ENCODE measurements at places on chromosomes 11 and 22. TPM values are rescaled to one million over a fixed set of nuclear protein-coding genes. Genes with fewer than 3 reads are reported as not detected.

The L3MBTL2 gene
- total RNA-seq = 31.1 TPM

The C11orf87 gene
- total RNA-seq = not detected

The BLID gene
- not detected for total RNA-seq

GRCh38 chr22:41273128-41273527 is 12.9 kb downstream of the RANGAP1 start:
- peaks cover 8% of the 10 kb centered on the region for H3K36me3 ChIP-seq
- DNase-seq = no peak
- H3K4me1 ChIP-seq = peaks cover 4% of the 10 kb centered on the region
- H3K4me3 ChIP-seq = no peak overlapping the region

GRCh38 chr11:15837901-15838489 is 518.4 kb downstream of the SOX6 start:
- H3K36me3 ChIP-seq = no peaks in the 10 kb centered on the region
- peaks cover 18% of the 10 kb centered on the region for H3K27me3 ChIP-seq
- no peaks in the 10 kb centered on the region for H3K4me1 ChIP-seq
- no peak overlapping the region for H3K4me3 ChIP-seq
- no peak overlapping the region for H3K27ac ChIP-seq
- DNase-seq = no peak

DNA sequence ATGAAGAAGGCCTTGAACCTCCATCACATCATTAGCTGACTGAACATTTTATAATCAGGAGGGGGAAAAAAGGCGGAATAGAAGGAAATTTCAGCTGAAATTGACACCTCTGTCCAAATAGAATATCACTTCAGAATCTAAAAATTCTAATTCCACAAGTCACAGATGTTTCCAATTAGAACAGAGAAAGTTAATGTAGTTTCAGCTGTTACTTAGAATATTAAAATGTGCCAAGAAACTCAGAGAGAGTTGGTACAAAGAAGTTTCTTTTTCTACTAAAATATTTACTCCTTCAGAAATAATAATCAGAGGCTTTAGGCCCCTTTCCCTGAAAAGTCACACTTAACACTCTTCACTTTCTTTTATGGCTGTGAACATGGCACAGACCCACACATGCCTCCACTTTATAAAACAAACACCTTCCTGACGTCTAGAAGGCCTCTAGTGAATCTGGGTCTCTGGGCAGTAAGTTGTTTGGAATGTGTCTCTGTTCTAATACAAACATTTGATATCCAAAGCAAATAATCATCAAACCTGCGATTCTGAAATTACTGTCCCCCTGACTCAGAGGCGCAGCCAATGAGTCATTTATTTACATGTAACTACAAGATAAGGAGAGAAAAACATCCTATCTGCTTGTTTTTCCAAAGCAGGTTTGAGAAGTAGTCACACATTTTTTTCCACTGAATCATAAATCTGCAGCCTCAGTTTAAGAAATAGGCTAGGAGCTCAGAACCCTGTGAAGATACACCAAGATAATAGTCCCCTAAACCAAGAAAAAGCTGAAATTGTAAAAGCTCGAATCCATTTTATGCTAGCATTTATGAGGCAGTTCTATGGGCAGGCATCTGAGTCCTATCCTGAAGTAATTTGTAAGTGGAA is 148.4 kb downstream of the ME3 start:
- H3K36me3 ChIP-seq = no peaks in the 10 kb centered on the region
- H3K4me1 ChIP-seq = no peaks in the 10 kb centered on the region
- H3K4me3 ChIP-seq = no peak overlapping the region
- H3K27ac ChIP-seq = no peak overlapping the region
- DNase-seq = no peak
- H3K27me3 ChIP-seq = no peaks in the 10 kb centered on the region

DNA sequence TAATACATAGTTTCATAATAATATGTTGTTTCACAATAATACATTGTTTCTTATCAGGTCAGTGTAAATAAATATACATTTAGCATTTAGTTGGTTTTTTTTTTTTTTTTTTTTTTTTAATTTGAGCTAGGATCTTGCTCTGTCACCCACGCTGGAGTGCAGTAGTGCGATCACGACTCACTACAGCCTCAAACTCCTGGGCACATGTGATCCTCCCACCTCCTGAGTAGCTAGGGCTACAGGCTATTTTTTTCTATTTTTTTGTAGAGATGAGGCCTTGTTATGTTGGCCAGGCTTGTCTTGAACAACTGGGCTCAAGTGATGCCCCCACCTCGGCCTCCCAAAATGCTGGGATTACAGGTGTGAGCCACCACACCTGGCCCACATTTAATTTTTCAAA is 43.5 kb downstream of the MIAT start:
- H3K4me3 ChIP-seq = no peak overlapping the region
- no peak for DNase-seq
- peaks cover 20% of the 10 kb centered on the region for H3K4me1 ChIP-seq
- H3K27me3 ChIP-seq = no peaks in the 10 kb centered on the region

- peaks cover 15% of the 10 kb centered on the region for H3K27me3 ChIP-seq
- no peaks in the 10 kb centered on the region for H3K36me3 ChIP-seq
- no peak overlapping the region for H3K4me3 ChIP-seq
- H3K4me1 ChIP-seq = peaks cover 13% of the 10 kb centered on the region
- no peak overlapping the region for H3K27ac ChIP-seq
- no peak for DNase-seq
Measured at GRCh38 chr11:43933608-43934551, 8.6 kb upstream of the C11orf96 start.

- no peaks in the 10 kb centered on the region for H3K36me3 ChIP-seq
- H3K27ac ChIP-seq = peak overlapping the region; percentile 100
- no peaks in the 10 kb centered on the region for H3K27me3 ChIP-seq
- peak overlapping the region; percentile 89 for H3K4me3 ChIP-seq
Measured at GRCh38 chr11:47524291-47524874, 28.5 kb downstream of the CELF1 start.

DNA sequence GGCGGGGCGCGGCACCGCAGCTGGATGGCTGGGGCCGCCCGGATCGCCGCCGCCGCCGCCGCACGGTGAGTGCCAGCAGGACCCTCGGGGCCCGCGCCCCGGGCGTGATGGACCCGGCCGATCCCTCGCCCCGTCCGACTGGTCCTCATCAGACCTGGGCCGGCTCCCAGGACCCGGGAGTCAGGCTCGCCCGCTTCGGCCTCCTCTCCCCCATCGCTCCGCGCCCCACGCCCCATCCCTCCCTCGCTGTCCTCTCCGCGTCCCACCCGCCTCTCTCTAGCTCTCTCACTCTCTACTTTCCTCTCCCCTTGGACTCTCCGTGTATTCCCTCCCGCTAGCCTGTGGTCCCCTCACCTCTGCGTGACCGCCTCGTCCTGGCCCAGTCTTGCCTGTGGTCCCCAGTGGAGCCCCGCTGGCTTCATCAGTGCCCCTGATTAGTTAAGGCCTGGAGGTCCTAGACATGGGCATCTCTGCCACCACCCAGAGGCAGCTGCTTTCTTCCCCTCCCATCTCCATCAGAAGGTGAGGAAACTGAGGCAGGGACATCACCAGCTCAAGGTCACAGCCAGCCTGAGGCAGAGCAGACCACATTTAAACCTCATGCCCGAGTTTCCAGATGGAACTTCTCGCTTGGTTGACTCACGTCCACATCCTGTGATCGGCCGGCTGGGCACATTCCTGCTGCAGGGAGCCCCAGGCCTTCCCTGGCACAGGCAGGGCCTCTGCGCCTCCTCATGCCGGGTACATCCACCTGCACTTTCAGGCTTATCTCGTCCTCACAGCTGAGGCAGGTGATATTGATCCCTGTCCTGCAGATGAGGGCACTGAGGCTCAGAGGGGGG is 429 bp downstream of the SLC39A13 start:
- H3K4me3 ChIP-seq = peak overlapping the region; percentile 97
- H3K27ac ChIP-seq = peak overlapping the region; percentile 95
- peaks cover under 1% of the 10 kb centered on the region for H3K36me3 ChIP-seq
- DNase-seq = no peak
- H3K4me1 ChIP-seq = peaks cover 20% of the 10 kb centered on the region

DNA sequence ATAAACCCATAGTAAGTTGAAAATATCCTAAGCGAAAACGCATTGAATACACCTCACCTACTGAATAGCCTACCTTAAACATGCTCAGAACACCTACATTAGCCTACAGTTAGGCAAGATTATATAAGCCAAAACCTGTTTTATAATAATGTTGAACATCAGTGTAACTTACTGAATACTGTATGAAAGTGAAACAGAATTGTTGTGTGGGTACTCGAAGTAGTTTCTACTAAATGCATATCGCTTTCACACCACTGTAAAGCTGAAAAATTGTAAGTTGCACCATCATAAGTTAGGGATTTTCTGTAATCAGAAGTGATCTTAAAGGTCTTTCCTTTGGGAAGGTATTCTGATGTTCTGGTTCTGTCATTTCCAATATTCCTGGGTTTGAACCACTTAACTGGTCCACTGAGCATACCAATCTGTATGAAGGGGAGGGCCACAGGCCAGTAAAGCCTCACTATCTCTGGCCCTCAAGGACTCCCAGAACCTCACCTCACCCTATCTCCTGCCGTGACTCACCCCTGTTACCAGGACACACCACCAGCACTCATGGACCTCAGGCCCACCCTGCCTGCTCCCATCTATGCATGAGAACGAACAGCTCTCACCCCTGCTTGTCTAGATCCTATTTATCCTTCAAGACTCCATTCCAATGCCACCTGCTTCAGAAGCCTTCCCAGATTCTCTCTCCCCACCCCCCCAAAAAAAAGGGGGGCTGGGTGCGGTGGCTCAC is 70.0 kb downstream of the NAT10 start:
- H3K27ac ChIP-seq = no peak overlapping the region
- H3K27me3 ChIP-seq = peaks cover 21% of the 10 kb centered on the region
- no peaks in the 10 kb centered on the region for H3K36me3 ChIP-seq
- peaks cover 3% of the 10 kb centered on the region for H3K4me1 ChIP-seq
- peak overlapping the region; percentile 70 for H3K4me3 ChIP-seq

GRCh38 chr11:5665746-5666401 is 19.0 kb downstream of the TRIM5 start:
- peaks cover 14% of the 10 kb centered on the region for H3K36me3 ChIP-seq
- no peak overlapping the region for H3K4me3 ChIP-seq
- no peak overlapping the region for H3K27ac ChIP-seq
- peaks cover 10% of the 10 kb centered on the region for H3K4me1 ChIP-seq
- DNase-seq = no peak
- H3K27me3 ChIP-seq = no peaks in the 10 kb centered on the region

DNA sequence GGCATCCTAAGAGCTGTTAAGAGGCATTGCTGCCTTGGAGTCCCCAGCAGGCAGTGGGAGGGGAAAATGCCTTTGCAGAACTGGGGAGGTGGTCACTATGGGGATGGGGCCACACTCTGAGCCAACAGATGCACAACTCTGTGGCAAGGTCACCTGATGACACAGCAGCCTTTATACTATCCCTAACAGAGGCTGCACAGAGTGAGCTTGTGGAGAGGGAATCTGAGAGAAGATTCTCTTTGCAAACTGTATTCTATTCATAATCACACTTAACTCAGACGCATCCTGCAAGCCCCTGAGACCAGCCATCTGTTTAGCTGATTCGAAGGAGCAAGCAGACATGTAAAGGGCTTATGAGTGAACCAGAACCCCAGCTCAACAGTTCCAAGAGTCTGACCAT is 49.0 kb upstream of the TTC12 start:
- peaks cover 3% of the 10 kb centered on the region for H3K36me3 ChIP-seq
- H3K4me1 ChIP-seq = peaks cover 3% of the 10 kb centered on the region
- H3K27ac ChIP-seq = no peak overlapping the region
- DNase-seq = no peak
- H3K27me3 ChIP-seq = peaks cover 36% of the 10 kb centered on the region

GRCh38 chr11:101082813-101083212 is 46.8 kb downstream of the PGR start:
- no peaks in the 10 kb centered on the region for H3K27me3 ChIP-seq
- DNase-seq = no peak
- no peak overlapping the region for H3K27ac ChIP-seq
- H3K36me3 ChIP-seq = no peaks in the 10 kb centered on the region
- no peaks in the 10 kb centered on the region for H3K4me1 ChIP-seq

- H3K4me3 ChIP-seq = no peak overlapping the region
- no peak for DNase-seq
- peaks cover 23% of the 10 kb centered on the region for H3K27me3 ChIP-seq
- H3K27ac ChIP-seq = no peak overlapping the region
- no peaks in the 10 kb centered on the region for H3K4me1 ChIP-seq
Measured at GRCh38 chr22:28375761-28376534, 303.7 kb downstream of the TTC28 start.

DNA sequence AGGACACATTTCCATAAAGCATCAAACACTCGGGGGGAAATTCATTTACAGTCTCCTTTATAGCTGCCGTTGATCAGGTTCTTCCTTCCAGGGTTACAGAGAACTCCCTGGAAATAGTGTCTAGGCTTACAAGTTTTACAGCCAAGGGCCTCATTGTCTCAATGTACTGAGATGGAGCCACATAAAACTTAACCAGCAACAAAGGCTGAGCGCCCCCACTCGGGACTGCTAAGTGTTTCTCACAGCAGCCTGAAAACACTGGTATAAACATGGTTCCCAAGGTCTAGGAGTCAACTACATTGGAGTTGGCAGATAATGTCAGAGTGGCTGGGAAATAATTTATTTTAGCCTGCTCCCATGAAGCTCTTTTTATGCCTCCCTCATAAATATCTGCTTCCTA is 686.2 kb downstream of the OPCML start:
- no peaks in the 10 kb centered on the region for H3K4me1 ChIP-seq
- H3K4me3 ChIP-seq = no peak overlapping the region
- H3K27ac ChIP-seq = no peak overlapping the region
- H3K27me3 ChIP-seq = peaks cover 37% of the 10 kb centered on the region
- H3K36me3 ChIP-seq = peaks cover 4% of the 10 kb centered on the region
- DNase-seq = no peak

- no peak for DNase-seq
- H3K36me3 ChIP-seq = peaks cover 2% of the 10 kb centered on the region
- H3K4me3 ChIP-seq = peak overlapping the region; percentile 45
- peaks cover 28% of the 10 kb centered on the region for H3K4me1 ChIP-seq
- H3K27me3 ChIP-seq = no peaks in the 10 kb centered on the region
Measured at GRCh38 chr11:62680825-62681240, 2.0 kb upstream of the UBXN1 start.

GRCh38 chr11:125949271-125950177 is 3.7 kb downstream of the VSIG10L2 start:
- no peak overlapping the region for H3K4me3 ChIP-seq
- no peak for DNase-seq
- H3K27me3 ChIP-seq = peaks cover 27% of the 10 kb centered on the region
- H3K27ac ChIP-seq = no peak overlapping the region
- peaks cover 3% of the 10 kb centered on the region for H3K4me1 ChIP-seq
- no peaks in the 10 kb centered on the region for H3K36me3 ChIP-seq

DNA sequence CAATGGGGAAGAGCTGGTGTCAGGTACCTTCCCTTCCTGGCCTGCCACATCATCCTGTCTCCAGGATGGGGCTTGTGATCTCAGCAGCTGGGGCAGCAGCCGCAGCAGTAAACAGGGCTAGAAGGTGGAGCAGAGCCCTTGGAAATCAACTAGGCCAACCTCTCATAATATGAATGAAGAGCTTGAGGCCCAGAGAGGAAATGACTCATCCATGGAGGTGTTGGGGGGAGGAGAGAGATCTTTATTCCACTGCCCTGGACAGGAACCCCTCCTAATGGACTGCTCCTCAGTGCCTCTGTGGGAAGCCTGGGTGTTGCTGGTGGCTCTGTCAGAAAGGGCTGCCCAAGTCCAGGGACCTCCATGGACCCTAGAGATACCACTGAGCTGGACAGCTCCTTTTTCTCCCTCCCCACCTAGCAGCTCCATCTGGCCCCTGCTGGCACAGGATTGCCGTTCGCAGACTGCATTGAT is 111.8 kb downstream of the OSBP2 start:
- no peak overlapping the region for H3K27ac ChIP-seq
- no peaks in the 10 kb centered on the region for H3K4me1 ChIP-seq
- H3K27me3 ChIP-seq = peaks cover 24% of the 10 kb centered on the region

- H3K27me3 ChIP-seq = no peaks in the 10 kb centered on the region
- no peaks in the 10 kb centered on the region for H3K36me3 ChIP-seq
- no peak overlapping the region for H3K4me3 ChIP-seq
- H3K4me1 ChIP-seq = no peaks in the 10 kb centered on the region
Measured at GRCh38 chr11:82085493-82085892, 648.2 kb downstream of the FAM181B start.

Data from T-helper 17 cell (primary cell).